ENCODE measurements at places on chromosomes 6 and 20. TPM values are rescaled to one million over a fixed set of nuclear protein-coding genes. Genes with fewer than 3 reads are reported as not detected.

The SPTLC3 gene
- 28.7 TPM for total RNA-seq

The SLC17A2 gene
- not detected for total RNA-seq

The C6orf52 gene
- not detected for total RNA-seq

The KCNK5 gene
- total RNA-seq = 2.4 TPM

The TMEM151B gene
- 0.20 TPM for total RNA-seq

The EPB41L1 gene
- 22.9 TPM for total RNA-seq

The LPA gene
- total RNA-seq = not detected

The HSPA1L gene
- 0.39 TPM for total RNA-seq

The MPIG6B gene
- total RNA-seq = not detected

The HLA-DOA gene
- total RNA-seq = not detected

The PRL gene
- not detected for total RNA-seq

The VSTM2L gene
- total RNA-seq = 4.0 TPM

The PNLDC1 gene
- not detected for total RNA-seq

The TREML2 gene
- total RNA-seq = not detected

The PAX1 gene
- not detected for total RNA-seq

The LY6G6C gene
- not detected for total RNA-seq

The PSORS1C2 gene
- total RNA-seq = not detected

The QRSL1 gene
- total RNA-seq = 14.0 TPM

The GGTLC1 gene
- not detected for total RNA-seq

The C2 gene
- 0.13 TPM for total RNA-seq

The GDAP1L1 gene
- not detected for total RNA-seq

The ZNF341 gene
- 1.0 TPM for total RNA-seq

The SLC52A3 gene
- total RNA-seq = not detected

The CHRNA4 gene
- total RNA-seq = not detected

The MLN gene
- not detected for total RNA-seq

The GPR31 gene
- not detected for total RNA-seq

The ZNF831 gene
- not detected for total RNA-seq

The PRDM1 gene
- not detected for total RNA-seq

The DPPA5 gene
- total RNA-seq = not detected

The SLC26A8 gene
- total RNA-seq = not detected

The CRISP1 gene
- total RNA-seq = not detected

The MTG2 gene
- total RNA-seq = 87.3 TPM

The IRAK1BP1 gene
- 2.3 TPM for total RNA-seq

The CAP2 gene
- total RNA-seq = 5.4 TPM

The DACT2 gene
- not detected for total RNA-seq

The BANF2 gene
- not detected for total RNA-seq

The MEP1A gene
- total RNA-seq = not detected

The UTRN gene
- 16.5 TPM for total RNA-seq

The CCN6 gene
- total RNA-seq = not detected

The MACROD2 gene
- total RNA-seq = 0.66 TPM

The DCDC2 gene
- total RNA-seq = not detected

The TSHZ2 gene
- not detected for total RNA-seq

The SNAP91 gene
- not detected for total RNA-seq

The ABCF1 gene
- total RNA-seq = 19.4 TPM

The NOL7 gene
- total RNA-seq = 222 TPM

The MAP3K5 gene
- total RNA-seq = 5.7 TPM

The PBOV1 gene
- total RNA-seq = not detected

All from MG63 (cell line).